Upper lobe of right lung (tissue), 1 donor: ENCODE measurements at places on chromosomes 6 and 20.
A peak's percentile ranks its signal among the peaks of the same experiment; 100 is the strongest.

DNA sequence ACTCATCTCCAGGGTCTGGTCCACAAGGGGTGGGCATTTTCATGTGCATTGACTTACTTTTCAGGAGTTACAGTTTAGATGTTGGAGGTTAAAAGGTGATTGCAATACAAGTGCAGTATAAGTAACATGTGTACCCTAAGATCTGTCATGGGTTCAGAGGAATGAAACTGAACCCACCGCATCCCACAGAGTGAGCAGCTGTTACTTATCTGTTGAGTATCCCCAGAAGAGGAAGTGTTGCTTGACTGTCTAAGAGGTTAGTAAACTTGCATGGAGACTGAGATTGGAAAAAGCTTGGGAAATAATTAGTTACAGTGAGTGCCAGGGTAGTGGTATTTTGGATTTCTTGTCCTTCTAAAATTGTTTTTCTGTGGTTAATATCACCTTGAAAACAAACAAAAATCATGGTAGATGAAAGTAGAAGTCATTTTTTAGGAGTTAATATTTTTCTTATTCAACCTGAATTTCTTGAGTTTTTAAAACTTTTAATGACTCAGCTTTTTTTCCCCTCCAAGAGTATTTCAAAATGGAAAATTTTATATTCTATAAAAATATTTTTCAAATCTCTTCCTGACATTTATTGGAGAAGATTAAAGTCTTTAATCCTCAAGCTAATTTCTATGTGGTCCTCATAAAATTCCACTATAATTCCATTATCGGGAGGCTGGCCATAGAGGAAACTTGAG, 306.1 kb downstream of the ZNF217 start:
- no peak for DNase-seq

DNA sequence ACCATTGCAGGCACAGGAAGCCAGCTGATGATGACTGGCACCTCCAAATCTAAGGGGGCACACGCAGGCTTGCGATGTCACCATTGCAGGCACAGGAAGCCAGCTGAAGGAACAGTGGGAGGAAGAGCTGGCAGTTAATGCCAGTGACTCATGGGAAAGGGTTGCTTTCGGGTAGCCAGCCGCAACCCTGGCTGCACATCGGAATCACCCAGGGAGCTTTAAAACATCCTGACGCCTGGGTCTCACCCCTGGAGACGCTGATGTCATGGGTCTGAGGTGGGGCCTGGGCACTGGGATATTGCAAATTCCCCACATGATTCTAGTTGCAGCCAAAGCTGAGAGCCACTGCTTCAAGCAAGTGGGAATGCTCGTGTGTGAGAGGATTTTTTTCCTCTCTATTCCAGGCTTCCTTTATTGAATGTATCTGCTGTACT, 16.1 kb upstream of the CCN6 start:
- no peak for DNase-seq

DNA sequence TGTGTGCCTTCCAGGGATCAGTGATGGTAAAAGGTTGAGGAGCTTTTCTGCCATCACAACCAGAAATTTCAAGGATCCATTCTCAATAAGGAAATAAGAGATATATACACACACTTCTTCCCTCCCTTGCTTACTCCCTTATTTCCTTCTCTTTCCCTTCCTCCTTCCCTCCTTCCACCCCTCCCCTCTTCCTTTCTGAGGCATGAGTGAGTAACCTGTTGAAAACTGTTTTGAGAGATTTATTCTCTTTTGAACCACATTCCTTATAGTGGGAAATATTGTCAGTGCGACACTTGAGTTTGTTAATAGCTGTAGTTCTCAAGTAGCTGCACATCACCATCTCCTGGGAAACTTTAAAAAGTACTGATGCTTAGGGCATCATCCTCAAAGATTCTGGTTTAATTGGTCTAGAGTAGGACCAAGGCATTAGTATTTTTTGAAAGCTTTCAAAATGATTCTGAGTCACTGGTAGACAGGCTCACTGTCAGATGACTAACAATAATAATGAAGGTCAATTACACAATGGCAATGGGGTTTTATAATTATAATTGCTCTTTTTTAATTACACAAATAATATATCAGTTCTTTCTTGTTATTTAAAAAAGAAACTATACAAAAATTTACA, 109.9 kb downstream of the POPDC3 start:
- DNase-seq, result no peak

GRCh38 chr6:39841291-39841690, 49.1 kb downstream of the DAAM2 start:
- DNase-seq, result no peak

- peak; percentile 79 for DNase-seq
These were observed 580 bp downstream of the NXT1 start for GRCh38 chr20:23350904-23351838.

DNA sequence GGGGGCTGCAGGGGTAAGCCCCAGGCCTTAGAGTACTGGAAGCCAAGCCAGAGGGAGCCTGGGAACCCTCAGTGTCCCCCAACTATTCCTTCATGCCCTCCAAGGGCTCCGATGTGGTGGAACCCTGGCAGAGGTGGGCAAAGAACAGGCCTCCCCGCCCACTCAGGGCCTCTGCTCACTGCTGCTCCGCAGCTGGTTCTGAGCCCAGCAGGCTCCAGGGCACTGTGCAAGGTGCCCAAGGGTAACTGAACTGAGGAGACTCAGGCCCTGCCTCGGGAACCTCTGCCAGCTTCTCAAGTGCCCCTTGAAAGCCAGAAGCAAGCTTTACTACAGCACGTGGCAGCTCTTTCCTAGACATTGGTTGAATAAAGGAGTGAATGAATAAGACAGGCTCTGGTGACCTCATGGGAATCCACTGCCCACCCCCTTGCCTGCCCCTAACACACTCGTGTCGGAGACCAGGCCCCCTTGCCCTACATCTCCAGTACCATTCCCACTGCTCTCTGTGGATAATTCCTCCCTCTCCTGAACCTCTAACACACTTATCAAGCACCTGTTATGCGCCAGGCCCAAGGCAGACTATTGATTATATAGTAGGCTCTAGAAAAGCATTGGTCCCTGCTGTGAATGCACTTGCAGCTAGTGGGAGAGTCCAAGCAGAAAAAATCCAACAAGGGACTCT, 55.0 kb downstream of the TOX2 start:
- DNase-seq, result peak; percentile 78

- no peak for DNase-seq
These were observed 11.3 kb downstream of the STK35 start for GRCh38 chr20:2112910-2113309.

- DNase-seq, result no peak
These were observed 171.7 kb upstream of the MAN1A1 start for GRCh38 chr6:119521251-119521650.

DNA sequence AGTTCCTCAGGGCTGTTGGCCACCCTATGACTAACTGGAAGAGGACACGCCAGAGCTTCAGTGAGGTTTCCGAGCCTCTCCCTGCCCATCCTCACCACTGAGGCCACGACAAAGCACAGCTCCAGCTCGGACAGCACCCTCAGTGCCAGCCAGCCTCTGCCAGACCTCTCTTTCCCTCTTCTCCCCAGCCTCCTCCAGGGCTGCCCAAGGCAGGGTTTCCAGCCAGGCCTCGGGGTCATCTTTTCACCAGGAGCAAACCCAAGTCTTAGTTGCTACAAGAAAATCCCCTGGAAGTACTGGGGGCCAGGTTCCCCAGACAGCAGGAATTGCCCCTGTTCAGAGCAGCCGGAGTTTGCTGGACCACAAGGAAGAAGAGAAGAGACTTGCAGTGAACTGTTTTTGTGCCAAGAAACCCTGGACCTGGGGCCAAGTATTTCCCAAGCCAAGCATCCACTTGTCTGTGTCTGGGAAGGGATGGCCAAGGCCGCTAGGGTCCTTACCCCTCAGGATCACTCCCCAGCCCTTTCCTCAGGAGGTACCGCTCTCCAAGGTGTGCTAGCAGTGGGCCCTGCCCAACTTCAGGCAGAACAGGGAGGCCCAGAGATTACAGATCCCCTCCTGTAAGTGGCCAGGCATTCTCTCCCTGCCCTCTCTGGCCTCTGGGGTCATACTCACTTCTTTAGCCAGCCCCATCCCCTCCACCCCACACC, 41.6 kb downstream of the PLAGL2 start:
- DNase-seq, result peak; percentile 39

DNA sequence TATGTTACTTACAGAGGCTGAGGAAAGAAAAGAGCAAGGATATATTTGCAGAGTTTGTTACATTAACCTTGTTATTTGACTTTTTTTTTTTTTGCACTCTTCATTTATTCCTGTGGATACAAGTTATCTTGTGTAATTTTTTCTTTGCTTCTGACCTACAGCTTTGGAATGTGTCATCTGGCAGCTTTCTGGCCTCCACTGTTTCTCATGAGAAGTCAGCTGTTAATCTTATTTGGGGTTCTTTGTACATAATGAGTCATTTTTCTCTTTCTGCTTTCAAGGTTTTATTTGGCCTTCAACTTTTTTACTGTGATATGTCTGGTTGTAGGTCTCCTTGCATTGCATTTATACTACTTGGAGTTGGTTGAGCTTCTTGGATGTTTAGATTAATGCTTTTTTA, 333.4 kb downstream of the SMOC2 start:
- DNase-seq, result no peak

GRCh38 chr20:23205611-23206041, 119.5 kb upstream of the CD93 start:
- no peak for DNase-seq

DNA sequence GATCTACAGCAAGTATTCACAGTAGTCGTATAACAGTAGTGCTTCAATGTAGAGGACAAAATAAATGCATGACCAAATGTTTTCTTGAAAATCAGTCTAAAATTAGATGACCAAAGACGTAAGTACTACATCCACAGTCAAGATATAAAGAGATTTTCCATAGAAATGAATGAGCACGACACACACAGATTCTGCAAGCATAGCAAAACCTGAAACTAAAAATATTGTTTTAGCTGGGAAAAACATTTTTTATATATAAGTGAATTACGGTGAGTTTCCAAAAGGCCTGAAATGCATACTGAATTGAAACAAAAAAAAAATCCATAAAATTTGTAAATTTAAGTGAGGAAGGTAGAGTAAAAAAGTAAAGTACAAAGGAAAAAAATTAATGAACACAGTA, 167.8 kb upstream of the RUNX2 start:
- DNase-seq, result no peak

DNA sequence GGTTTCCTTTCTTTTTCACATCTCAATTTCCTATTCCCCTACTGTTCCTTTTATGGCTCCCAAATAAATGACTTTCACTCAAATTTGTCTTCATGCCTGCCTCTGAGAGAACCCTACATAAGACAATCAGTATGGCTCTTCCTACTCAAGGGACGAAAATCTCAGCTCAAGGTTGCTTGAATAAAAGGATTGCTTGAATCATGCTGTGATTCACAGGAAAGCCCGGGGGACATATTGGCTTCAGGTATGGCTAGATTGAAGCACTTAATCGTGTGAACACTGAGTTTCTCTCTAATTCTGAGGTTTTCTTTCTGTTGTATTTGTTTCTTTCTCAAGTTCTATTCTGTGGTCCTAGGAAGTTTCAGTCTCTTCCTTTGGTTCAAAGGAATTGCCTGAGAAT, 140.3 kb upstream of the SULF2 start:
- no peak for DNase-seq

- no peak for DNase-seq
These were observed 212.3 kb downstream of the LMBRD1 start for GRCh38 chr6:69584536-69584912.

DNA sequence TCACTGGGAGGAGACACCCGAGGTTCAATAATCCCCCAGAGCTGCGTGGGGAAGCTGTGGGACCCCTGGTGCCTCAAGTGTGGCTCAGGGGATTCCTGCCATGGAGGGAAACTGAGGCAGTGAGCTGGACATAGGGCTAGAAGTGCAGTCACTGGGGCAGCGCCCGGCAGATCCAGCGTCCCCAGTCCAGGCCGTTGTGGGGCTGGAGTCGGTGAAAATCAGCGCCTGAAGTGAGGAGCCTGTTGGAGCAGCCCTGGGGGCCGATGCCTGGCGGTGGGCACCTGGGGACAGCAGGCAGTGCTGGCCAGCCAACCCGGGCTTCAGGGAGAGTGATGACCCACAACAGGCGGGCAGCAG, 2.2 kb upstream of the COL9A3 start:
- no peak for DNase-seq

DNA sequence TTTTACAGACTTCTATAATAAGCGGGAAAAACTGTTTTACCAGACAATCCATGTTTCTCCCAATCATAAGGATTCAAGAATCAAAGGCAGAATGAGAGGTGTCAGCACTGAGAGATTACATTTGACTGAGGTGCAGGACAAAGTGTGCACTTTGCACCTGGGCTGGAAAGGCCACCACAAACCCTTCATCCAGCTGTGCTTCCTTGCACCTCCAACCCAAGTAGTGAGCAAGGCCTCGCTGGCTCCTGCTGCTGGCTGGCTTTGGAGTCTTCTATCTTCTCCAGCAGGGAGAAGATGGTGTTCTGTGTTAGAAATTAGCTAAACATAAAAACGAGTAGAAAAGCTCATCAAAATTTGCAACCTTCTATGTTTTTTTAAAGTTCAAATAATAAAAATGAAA, 77.7 kb downstream of the CHD6 start:
- DNase-seq, result no peak

- DNase-seq, result no peak
These were observed 1.1 kb downstream of the EPB41L1 start for GRCh38 chr20:36155629-36155971.

- no peak for DNase-seq
These were observed 75.4 kb downstream of the MTHFD1L start for GRCh38 chr6:150940941-150941340.

DNA sequence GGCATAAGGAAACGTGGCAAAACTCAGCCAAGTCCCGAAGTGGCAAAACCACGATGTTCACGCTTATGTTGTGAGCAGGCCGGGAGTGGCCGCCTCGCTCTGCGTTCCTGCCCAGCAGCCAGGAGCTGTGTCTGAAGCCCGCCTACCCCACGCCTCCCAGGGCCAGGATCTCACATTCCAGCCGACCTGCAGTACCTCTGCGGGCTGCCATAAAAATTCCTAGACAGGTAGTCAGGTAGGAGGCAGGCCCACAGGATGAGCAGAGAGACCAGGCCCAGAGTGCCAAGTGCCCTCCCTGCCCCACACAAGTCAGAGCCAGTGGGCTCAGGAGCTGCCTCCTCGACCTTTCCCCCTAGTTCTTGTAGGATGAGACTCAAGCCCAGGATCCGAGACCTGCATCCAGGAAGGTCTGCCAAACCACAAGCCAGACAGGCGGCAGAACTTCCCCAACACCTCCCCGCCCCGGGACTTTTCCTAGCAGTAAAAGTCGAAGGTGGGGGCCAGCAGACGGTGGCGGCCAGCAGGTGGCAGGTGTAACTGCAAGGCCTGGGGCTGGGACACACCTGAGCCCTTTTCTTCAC, 16.7 kb downstream of the PMEPA1 start:
- peak; percentile 76 for DNase-seq

DNA sequence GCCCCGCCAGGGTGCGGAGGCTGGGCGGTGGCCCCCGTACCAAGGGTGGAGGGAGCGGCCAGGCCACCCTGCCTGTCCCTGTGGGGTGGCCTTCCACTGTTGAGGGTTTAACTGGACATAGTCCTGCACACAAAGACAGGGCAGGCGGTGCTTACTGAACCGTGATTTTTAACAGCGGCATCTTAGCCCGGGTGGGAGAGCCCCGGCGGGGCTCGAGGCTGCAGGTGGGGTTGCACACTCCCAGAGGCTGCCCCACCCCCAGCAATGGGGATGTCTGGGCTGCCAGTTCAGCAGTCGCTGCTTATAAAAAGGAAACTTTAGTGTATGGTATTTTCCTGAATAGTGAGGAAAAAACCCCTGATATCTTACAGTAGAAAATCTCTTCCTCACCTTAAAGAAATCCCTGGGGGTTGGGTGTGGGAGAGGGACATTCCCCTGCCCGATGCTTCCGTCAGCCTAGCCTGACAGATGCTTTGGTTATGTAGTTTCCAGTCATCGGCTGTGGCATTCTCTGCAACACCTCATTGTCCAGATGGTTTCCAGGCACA, 79.4 kb downstream of the IRF4 start:
- no peak for DNase-seq
